Esophagus squamous epithelium (tissue), 5 donors: ENCODE measurements at places on chromosomes 12 and 14.

- peak; percentile 59 for DNase-seq
These were observed at the start of gene CDKN1B for GRCh38 chr12:12716793-12717585. Gene CDKN1B (plus strand): TSS chr12:12717368. CDS start chr12:12717840, 472 bp downstream.

GRCh38 chr12:9760120-9760519 lies 581 bp downstream of the CD69 start:
- DNase-seq, result no peak

GRCh38 chr12:105933671-105934665 lies 204.8 kb downstream of the NUAK1 start:
- no peak for DNase-seq

GRCh38 chr12:85519163-85519562 lies 239.1 kb downstream of the ALX1 start:
- no peak for DNase-seq

GRCh38 chr12:59654061-59654460 lies 58.2 kb downstream of the SLC16A7 start:
- DNase-seq, result no peak

- DNase-seq, result no peak
These were observed 17.3 kb downstream of the ARID4A start for GRCh38 chr14:58315606-58316005.
